ENCODE measurements at places on chromosomes 16 and 17.

DNA sequence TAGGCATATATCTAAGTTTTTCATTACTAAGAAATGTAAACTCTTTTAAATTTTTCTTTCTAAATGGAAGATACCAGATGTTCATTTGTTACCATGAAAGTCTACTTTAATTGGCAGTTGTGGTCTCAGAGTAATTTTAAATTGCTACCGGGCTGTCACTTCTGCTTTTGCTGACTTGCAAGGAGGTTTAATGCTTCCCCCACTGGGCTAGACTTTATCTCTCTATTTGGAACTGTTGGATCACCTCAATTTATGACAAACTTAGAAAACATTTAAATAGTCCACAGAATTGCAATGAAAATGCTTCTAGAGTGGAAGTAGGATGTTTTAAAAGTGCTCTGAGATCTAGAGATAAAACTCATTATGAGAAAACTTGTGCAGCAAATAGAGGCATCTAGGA, 479.8 kb upstream of the GOT2 start:
- DNase-seq, result no peak

DNA sequence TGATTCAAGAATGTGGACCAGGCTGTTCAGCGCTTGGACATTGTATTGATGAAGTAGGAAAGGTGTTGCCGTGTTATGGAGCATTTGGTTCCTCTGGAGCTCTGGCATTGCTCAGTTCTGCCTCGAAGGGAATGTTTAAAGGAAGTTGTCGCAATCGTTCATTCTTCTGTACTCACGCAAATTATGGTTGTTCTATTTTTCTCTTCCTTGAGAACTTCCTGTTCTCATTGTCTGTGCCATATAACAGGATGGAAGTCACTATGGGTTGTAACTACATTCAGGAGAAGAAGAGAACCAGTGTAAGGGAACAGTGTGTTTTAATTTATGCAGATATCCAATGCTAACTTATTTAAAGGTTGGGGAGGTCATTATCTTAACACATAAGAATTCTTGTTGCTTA, 13.0 kb downstream of the PCTP start:
- no peak for DNase-seq

- no peak for DNase-seq
Measured at GRCh38 chr17:37737971-37738370, 6.9 kb downstream of the HNF1B start.

DNA sequence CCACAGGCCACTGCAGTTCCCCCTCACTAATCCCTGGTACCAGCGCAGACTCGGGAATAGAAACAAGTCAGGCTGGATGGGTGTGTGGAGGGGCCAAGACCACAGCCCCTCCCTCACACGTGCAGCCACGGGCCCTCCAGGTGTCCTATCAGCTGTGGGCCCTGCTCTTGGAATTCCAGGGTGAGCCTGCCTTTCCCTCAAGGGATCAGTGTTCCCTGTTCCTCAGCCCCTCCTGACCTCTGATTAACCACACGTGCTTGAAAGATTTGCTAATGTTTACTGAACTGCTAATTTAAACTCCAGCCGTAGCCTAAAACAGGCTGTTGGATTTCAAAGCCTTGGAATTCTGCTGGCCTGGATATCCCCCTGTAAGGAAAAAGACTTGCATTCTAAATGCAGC, 146.4 kb downstream of the SOCS1 start:
- DNase-seq, result no peak

- DNase-seq, result no peak
Measured at GRCh38 chr17:62675701-62676100, 48.2 kb downstream of the MRC2 start.

DNA sequence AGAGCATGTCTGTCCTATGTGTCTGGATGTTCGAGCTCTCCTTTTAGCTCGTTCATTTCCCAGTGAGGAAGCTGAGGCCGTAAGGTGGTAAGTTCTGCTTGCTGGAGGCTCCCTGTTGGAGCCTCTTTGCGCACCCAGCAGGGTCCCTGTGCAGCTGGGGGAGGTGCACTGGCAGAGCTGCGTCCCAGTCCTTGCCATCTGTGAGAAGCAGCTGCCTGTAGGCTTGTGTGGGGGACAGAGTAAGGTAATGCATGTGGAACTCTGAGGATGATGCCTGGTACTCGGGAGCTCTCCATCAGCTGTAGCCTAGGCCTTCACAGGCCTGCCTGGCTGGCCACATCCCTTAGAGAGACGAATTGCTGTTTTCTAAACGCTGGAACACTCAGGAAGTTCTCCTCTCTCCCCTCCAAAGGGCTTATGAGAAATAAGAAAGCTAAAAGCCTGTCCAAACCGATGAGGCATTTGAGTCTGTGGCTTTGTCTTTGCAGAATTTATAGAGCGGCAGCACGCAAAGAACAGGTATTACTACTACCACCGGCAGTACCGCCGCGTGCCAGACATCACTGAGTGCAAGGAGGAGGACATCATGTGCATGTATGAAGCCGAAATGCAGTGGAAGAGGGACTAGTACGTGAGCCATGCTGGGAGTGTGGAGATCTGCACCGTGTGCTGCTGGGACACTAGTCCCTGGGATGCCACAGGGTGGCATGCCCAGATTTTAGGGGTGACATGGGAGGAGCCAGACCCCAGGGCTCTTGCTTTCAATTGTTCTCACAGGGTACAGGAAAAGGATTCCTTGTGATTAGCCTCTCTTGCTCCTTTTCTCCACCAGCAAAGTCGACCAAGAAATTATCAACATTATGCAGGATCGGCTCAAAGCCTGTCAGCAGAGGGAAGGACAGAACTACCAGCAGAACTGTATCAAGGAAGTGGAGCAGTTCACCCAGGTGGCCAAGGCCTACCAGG, 1.6 kb downstream of the NDUFB10 start:
- no peak for DNase-seq

- DNase-seq, result no peak
Measured at GRCh38 chr16:84922351-84923120, 88.8 kb downstream of the ZDHHC7 start.

DNA sequence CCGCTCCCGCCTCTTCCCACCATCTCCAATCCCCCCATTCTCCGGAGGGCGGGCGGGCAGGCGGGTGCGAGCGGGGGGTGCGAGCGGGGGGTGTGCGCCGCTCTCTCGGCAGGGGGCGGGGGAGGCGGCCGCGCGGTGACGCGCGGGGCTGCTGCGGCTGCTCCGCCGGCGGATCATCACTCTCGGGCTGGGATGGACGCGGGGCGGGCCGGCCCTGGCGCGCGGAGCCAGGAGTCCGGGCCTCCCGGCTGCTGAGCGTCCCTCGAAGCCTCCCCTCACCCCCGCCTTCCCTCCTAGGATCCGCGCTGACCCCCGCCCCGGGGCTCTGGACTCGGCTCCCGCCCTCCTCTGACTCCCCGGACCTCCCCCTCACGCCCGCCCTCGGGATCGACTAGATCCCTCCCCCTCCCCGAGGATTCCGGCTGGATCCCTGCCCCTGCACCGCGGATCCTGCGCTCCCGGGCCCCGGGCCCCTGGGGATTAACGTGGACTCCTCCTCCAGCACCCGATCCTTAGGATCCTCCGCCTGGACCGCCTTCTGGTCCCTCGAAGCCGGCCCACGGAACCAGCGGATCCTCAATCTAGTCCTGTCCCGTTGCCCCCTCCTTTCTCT, 946 bp upstream of the TMEM256 start:
- DNase-seq, result no peak

DNA sequence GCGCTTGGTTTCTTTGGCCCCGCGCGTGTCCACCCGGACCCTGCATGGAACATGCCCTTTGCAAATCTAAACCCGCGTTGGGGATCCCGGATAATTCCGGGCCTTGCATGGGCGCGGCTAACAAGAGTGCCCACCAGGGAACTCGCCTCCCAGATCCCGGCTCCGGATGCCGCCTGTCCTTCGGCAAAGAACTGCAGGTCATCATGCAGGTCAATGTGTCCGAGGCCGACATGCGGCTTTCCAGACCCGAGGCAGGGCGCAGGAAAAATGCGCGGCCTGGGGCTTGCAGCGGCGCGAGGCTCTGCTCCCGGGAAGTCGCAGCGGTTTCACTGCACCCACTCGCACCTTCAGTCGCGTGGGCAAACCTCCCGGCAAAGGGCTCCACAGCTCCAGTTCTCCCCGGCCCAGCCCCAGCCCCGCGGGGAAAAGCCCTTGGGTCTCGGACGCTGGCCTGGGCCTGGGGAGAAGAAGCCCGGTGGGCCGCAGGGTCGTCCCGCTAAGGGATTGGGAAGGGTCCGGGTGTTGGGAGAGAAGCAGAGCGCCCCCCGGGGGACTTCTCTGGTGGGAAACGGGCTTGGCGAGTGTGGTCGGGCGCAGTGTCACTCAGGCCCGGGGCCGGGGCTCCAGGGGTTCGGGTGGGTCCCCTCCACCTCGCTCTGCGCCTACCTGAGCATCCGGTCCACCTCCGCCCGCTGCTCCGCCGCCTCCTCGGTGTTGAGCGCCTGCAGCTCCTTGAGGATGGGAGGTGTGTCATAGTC, 805 bp downstream of the HNF1B start:
- no peak for DNase-seq

DNA sequence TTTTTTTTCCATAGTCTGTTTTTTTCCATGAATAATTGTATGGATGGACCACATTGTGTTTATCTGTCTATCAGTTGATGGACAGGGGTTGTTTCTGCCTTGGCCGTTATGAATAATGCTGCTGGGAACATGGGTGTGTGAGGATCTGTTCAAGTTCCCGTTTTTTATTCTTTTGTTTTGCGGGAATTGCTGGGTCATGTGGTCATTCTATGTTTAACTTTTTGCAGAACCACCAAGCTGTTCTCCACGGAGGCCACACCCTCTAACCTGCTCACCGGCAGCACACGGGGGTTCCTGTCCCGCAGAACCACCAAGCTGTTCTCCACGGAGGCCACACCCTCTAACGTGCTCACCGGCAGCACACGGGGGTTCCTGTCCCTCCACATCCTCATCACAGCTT, 5.9 kb upstream of the MSLN start:
- no peak for DNase-seq

- no peak for DNase-seq
Measured at GRCh38 chr16:57929250-57929649, 41.7 kb downstream of the CNGB1 start.

GRCh38 chr17:57982452-57983170, 5.4 kb downstream of the VEZF1 start:
- no peak for DNase-seq

GRCh38 chr17:39750131-39751015, 12.6 kb downstream of the GRB7 start:
- no peak for DNase-seq

GRCh38 chr16:1765826-1766225, 5.5 kb downstream of the NME3 start:
- DNase-seq, result no peak

DNA sequence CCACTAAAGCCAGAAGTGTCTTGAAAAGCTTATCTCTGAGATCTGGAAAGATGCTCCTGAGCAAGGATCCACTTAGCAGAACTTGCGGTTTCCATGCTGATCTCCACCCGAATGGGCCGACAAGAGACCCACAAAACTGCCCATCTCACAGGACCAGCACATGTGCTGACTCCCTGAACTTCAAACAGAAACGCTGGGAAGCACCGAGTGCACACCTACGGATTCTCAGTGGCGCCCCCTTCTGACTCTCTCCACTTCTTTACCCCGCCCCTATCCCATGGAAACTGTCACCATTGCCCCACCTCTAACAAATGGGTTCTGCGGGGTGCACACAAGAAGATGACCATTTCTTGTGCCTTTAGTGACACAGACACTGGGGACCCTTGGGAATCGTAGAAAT, 21.4 kb downstream of the CDRT4 start:
- no peak for DNase-seq

DNA sequence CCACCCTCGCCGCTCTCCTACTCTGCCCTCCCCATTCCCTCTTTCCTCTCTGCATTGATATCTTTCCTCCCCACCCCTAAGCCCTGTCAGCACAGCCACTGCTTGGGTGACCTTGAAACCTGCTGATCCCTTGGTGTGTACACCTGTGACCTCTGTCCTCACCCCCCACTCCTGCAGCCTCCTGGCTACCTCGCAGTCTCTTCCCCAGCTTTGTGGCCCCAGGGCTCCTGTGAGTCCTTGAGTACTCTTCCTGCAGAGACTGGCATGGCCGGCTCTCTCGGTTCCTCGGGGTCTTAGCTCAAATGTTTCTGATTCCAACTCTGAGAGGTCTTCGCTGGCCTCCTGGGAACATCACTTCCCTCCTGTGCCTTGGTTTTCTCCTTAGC, 31.7 kb downstream of the ADCY7 start:
- DNase-seq, result no peak

GRCh38 chr16:61323456-61323855, 712.8 kb downstream of the CDH8 start:
- no peak for DNase-seq

GRCh38 chr16:73887911-73888310, 408.7 kb upstream of the PSMD7 start:
- DNase-seq, result no peak

- DNase-seq, result no peak
Measured at GRCh38 chr17:46851029-46851741, at the start of gene WNT9B. TSS of gene WNT9B (plus strand) at chr17:46851583. CDS start at chr17:46851639, 56 bp downstream.

DNA sequence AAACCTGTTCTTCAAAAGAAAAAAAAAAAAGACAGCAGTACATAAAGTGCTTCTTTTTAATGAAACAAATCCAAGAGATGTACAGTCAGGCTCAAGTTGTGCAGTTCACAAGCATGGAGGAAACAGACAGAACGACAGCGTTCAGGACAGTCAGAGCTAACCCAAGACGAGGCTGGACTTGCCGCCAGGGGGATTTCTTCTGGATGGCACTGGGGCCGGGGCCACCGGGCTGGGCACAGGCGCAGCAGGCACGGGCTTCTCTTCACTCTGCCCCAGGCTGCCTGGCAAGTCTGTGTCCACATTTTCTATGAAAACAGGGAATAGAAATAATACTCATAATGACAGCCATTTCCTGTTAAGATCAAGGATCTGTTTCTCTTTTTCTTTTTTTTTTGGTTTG, 4.4 kb upstream of the NT5C start:
- no peak for DNase-seq

DNA sequence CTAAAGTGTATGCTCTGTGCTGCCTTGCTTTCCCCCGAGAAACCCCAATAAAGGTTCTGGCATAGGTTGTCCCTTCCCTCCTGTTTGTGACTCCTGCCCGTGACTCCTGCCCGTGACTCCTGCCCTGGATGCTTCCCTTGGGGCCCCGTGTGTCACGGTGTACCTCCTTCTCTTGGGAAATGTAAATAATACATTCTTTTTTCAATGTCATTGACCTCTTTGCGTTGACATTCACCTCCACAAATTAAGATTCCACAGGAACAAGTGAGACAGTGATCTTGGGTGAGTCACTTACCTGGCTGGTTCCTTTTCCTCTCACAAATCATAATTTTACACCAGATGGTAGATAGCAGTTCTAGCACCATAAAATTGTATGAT, 632 bp downstream of the CCL15 start:
- no peak for DNase-seq

DNA sequence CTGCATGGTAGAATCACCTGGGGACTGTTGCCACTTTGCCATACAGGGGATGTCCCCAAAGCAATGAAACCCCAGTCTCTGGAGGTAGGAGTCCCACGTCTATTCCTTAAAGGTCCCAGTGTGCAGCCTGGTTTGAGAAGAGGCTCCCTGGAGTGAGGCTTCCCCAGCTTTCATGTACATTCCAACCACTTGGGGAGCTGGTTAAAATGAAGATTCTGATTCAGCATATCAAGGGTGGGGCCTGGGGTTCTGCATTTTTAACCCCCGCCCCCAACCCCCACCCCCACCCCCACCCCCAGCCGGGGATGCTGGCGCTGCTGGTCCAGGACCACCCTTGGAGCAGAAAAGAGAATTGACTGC, 241.2 kb downstream of the FOXL1 start:
- DNase-seq, result no peak

- DNase-seq, result no peak
Measured at GRCh38 chr17:14352136-14352535, 51.3 kb downstream of the HS3ST3B1 start.
